ENCODE measurements at places on chromosomes 1 and 21.

DNA sequence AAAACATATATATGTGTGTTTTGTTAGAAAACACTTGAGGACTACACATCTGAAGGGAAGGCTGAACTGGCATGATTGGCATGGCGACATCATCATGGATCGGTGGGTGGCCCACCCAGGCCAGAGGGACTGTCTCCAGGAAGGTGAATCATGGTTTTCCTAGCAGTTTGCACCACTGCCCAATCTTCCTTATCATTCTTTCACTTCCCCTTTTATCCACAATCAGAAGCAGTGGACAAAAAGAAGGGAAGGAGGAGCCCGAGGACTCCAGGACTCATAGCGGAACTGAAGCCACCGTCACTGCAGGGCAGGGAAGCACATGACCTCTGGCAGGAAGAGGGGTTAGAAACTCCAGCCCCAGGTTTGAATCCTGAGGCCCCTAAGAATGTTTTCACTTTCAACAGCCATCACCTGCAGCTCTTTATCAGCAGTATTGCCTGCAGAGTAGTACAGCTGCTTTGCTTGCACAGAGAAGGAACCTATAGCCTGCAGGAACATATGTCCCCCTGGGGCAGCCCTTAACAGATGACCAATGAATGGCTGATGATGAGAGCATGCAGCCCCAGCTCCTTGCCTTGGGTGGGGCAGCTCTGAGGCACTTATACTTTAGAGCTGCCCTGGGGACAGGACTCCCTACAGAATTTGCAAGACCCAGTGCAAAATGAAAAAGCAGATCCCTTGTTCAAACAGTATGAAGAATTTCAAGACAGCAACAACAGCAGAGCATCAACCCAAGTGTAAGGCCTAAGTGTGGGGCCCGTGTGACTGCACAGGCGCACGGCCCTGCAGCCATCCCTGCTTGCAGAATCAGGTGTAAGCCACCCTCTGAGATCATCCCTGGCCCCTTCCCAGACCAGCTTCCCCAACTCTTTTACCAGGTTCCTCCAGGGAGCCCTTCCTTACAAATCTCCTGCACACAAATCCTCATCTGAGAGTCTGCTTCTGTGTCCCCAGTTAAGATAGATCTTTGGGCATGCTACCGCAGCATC, 241.8 kb upstream of the IRF2BP2 start:
- DNase-seq: peak; percentile 33

- no peak for DNase-seq
These were observed 5.2 kb downstream of the MTARC1 start for GRCh38 chr1:220791956-220792355.

GRCh38 chr1:108082001-108082400, 117.0 kb upstream of the VAV3 start:
- DNase-seq: no peak

DNA sequence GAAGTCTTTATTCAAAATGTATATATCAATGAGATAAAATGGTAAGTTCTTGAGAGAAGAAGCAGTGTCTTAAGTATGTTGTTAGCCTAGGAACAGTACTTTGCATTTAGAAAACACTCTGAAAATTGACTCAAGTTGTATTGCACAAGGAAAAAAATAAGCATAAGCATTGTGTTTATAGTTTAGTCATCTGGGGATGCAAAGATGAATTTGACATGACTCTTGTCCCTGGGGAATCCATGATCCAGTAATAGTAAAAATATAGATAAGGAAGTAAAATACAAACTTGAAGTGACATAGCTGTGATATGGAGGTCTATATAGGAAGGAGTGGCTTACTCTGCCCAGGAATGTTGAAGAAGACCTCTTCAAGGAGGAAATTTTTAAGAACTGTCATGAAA, 185.0 kb upstream of the PTBP2 start:
- DNase-seq: no peak

GRCh38 chr1:48532976-48533375, 61.0 kb upstream of the SPATA6 start:
- no peak for DNase-seq

- no peak for DNase-seq
These were observed 32.3 kb downstream of the CCN1 start for GRCh38 chr1:85612704-85613361.

- peak; percentile 93 for DNase-seq
These were observed at the start of gene KDF1 for GRCh38 chr1:26959722-26960624. TSS of gene KDF1 (minus strand) at chr1:26960468. CDS start at chr1:26952380, 8,088 bp downstream.

GRCh38 chr1:217911908-217912307, 280.8 kb downstream of the SPATA17 start:
- no peak for DNase-seq

DNA sequence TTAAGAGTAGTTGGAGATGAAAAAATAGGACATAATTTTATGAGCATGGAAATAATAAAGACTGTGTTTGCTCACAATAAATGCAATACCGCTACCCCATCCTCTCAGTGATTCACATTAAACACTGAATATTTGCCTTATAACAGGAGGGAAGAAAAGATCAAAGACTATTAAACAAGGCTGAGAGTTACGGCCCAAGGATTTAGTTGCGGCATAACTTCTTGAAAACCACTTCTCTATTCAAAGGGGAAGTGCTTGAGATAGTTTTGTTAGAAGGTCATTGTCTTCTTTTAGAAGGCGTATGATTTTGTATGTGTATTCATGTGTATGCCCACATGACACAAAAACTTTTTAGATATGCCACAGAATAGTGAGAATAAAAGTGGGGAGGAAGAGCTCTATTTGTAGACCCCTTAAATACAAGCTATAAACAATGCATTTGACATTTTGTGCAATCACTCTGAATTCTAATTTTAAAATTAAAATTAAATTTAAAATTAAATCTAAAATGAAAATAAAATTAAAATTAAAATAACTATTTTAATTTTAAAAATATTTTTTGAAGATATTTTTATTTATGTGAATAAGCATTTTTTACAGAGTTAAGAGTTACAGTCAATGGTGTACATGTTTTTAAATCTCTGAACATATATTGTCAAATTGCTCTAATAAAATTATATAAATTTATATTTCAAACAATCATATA, 986.6 kb upstream of the ADAMTS5 start:
- no peak for DNase-seq

DNA sequence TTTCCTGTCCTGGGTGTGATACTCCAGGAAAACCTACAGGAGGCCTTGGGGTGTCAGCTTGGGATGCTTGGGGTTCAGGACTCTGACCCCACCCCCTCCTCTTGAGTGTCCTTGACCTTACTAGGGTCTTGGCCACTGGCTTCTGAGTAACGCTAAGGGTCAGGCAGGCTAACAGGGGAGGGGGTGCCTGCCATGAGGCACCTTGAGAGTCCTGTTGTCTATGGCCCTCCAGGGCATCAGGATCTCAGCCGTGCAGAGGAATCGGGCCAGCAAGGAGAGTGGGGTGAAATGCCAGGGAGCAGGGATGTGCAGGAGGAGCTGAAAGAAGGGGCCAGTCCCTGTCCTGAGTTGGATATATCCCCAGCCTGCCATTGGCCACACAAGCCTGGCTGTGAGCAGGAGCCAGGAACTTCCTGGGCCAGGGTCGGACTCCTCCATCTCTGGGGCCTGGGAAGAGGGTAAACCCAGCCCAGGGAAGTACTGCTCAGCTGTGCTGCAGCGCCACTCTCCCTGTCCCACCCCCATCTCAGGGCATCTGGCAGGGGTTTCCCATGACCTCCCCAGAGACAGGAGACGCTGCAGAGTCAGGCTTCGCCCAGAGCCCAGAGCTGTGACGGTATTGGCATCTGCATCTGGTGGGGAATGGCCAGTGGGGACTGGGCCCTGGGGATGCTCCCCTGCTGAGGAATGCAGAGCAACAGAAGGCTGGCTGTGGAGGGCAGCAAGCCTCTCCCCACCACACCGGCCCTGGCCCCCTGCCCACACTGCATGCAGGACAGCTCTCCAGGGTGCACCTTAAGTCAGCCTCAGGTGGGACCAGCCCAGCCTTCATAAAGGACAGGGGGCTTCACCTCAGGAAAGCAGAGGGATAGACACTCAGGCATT, 6.3 kb downstream of the KIF21B start:
- DNase-seq: no peak

GRCh38 chr1:25714372-25714931, 85.5 kb upstream of the SELENON start:
- DNase-seq: no peak

GRCh38 chr21:44630440-44630839, 3.5 kb downstream of the KRTAP10-9 start:
- DNase-seq: no peak

DNA sequence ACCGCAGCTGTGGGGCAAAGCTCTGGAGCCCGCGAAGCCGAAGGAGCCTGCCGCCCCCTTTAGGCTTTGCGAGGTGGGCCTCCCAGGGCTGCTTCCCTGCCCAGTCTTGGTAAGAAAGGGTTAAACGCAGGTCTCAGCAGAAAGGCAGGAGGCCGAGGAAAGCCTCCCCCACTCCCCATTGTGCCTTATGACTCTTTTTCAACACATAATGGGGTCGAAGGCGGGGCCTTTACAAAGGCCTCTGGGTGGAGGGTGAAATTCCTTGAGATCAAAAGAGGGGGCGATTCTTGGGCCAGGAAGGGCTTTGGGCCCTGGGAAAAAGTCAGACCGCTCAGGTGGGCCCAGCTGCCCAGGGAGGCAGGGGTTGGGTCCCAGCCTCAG, 880 bp downstream of the ALPL start:
- peak; percentile 59 for DNase-seq

Measured in kidney (tissue), 22 donors.